Stimulated activated effector memory CD8-positive, alpha-beta T cell treated with anti-CD3 and anti-CD28 coated beads, Interleukin-12 subunit alpha, Interleukin-12 subunit beta, amount 100 ng/mL, for 72 hours (primary cell): ENCODE measurements at places on chromosomes 13 and 19.

DNA sequence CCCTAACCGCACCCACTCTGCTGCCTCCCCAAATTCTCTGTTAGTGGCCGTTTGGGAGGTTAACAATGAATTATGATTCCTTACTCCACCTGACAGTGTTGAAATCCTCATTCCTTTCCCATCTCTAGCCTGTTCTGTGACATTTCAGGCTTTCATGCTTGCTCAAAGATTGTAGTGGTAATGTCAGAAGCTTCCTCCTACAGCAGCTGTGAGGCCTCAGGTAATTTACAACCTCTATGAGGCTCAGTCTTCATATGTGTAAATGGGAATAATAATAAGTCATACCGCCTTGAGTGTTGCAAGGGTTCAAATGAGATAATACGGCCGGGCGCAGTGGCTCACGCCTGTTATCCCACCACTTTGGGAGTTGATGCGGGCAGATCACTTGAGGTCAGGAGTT lies 977 bp upstream of the SLC1A5 start:
- DNase-seq, result no peak

DNA sequence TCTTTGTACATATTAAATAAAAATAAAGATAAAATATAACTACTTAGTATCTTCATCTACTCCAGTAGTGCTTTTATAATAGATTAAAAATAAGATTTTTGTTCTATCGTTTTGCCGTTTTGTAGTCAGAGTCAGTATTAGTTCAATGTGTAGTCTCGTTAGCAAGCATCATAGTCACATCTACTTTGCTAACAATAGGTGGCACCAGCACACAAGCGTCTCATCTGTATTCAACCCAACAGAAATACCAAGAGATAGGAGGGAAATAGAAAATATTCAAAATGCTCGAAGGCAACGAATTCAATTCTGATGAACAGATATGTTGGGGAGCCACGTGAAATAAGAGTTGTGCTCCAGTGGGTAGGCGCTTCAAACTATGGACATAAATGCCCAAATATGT lies 21.4 kb upstream of the MICU2 start:
- no peak for DNase-seq

GRCh38 chr13:99260216-99260615 lies 2.0 kb upstream of the GPR18 start:
- DNase-seq, result no peak

GRCh38 chr13:105969761-105970160 lies 565.7 kb downstream of the EFNB2 start:
- no peak for DNase-seq

GRCh38 chr19:53172889-53173288 lies 14.0 kb upstream of the ZNF347 start:
- DNase-seq, result no peak

- DNase-seq, result no peak
Observed at GRCh38 chr13:84553227-84553626, 671.0 kb upstream of the SLITRK1 start.

DNA sequence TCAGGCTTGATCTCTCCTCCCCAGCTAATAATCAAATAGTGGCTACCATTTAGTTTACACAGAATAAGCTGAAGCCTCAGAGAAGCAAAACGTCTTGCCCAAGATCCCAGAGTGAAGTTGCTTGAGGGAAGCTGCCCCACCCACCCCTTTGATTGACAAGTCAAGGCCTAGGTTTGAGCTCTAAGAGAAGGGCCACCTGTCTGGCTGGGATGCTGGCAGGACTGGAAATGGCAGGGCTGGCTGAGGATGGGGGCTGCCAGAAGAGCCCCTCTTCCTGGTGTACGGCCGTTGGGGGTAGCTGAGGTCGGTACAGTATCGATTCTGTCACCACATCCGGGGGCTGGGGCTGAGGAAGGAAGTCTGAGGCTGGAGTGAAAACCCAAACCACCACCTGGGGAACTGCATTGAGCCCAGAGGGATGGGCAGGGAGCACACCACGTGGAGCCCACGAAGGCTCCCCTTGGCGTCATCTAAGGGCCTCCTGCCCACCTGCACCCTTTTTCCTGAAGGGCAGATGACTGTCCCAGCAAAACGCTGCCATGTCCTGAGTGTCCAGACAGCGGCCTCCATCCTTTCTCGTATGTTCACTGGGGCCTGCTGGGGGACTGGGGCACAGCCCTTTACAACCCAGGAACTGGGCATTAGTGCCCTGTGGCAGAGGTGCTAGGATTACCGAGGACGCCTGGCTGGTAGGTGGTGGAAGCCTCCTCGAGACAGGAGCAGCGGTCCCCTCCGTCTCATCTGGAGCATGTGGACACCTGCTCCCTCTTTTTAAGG lies 1.4 kb upstream of the PRKD2 start:
- DNase-seq, result peak; percentile 79

- DNase-seq, result no peak
Observed at GRCh38 chr19:56639217-56639616, 3.7 kb upstream of the SMIM17 start.

GRCh38 chr13:27878274-27878673 lies 41.5 kb upstream of the PDX1 start:
- DNase-seq, result no peak

DNA sequence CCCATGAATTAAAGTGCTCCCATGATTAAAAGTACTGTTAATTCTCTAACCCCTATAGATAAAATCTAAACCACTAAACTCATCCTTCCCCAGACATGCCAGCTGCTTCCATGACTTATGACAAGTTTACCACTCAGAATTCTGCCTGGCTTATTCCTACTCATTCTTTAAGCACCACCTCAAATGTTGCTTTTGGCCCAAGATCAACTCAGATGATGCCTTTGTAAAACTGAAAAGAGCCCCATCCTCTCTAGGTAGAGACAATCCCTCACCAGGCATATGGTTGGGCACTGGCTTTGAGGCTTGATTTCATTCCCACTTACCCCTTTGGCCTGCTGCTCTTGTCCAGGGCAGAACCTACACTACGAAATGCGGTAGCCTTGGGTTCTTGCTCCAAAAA lies 250.0 kb downstream of the DNAJC15 start:
- no peak for DNase-seq

DNA sequence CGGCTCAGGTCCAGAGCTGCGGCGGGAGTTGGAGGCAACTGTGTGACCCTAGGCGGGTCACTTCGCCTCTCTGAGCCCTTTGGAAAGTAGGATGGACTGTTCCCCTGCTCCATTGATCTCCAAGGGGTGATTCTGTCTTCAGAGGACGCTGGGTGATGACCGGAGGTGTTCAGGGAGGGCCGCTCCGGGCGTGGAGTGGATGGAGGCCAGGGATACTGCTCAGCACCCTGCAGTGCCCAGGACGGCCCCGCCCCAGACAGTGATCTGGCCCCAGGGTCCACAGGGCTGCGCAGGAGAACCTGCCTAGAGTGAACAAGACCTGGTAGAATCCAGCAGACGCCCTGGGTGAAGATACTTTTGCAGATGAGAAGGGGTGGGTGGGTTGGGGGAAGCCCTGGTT lies 7.0 kb downstream of the NCLN start:
- DNase-seq, result no peak

GRCh38 chr13:44132710-44133109 lies 240.9 kb upstream of the SERP2 start:
- DNase-seq, result no peak

- no peak for DNase-seq
Observed at GRCh38 chr19:1262623-1263123, 6.5 kb upstream of the CIRBP start.

DNA sequence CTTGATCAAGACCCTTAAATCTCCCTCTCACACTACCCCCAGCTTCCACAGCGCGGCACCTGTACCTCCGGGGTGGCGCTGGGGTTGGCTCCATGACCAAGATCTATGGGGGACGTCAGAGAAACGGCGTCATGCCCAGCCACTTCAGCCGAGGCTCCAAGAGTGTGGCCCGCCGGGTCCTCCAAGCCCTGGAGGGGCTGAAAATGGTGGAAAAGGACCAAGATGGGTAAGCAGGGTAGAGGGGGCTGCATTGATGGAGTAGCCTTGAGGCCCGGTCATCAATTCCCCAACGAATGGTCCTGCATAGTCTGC lies 8.1 kb upstream of the CD79A start:
- no peak for DNase-seq

DNA sequence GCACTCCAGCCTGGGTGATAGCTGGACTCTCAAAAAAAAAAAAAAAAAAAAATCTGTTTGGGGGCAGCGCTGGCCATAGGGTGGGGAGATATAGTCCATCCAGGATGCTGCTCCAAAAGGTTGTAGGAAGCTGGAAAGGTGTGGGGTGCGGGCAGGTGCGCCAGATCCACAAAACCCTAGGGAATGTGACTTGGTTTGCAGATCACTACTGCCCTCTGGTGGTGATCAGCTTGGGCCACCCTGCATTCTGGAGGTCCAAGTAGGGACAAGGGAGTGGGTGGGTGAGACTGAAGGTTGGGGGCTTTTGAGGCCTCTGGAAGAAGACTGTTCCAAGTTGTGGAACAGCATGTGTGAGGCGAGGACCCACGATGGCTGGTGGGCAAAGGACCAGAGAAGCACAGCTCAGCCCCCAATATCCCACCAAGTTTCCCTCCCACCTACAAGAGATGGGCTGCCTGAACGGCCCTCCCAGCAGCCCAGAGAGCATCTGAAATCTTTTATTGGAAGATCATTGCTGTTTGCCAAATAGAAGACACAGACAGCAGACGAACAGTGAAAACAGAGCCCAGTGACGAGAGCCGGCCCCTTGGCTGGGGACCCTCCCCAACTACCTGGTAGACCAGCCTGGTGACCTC lies 10.4 kb upstream of the TYK2 start:
- peak; percentile 80 for DNase-seq

- DNase-seq, result no peak
Observed at GRCh38 chr13:73245246-73245645, 186.4 kb downstream of the KLF5 start.

GRCh38 chr19:10582091-10582490 lies 5.0 kb downstream of the AP1M2 start:
- no peak for DNase-seq

DNA sequence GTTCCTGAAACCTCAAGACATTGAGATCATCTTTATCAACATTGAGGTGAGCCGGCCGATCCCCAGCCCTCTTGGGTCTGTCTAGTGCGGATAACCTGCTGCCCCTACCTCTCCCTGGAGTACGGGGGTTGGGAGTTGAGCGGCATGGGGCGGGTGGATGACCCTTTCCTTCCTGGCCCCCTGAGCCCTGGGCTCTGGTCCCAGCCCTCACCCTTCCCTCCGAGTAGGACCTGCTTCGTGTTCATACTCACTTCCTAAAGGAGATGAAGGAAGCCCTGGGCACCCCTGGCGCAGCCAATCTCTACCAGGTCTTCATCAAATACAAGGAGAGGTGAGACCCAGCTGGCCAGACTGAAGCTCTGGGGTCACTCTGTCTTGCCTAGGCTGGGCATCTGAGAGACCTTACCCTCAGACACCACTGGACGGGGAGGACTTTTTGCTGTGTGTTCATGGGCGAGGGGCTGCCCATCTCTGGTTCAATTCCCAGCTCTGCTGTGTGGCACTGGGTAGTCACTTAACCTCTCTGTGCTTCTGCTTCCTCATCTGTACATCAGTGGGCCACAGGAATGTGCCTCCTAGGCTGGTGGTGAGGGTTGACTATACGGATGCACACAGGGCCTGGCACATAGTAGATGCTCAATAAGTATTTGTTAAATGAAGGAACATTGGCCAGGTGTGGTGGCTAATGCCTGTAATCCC lies 52.7 kb downstream of the VAV1 start:
- DNase-seq, result no peak

DNA sequence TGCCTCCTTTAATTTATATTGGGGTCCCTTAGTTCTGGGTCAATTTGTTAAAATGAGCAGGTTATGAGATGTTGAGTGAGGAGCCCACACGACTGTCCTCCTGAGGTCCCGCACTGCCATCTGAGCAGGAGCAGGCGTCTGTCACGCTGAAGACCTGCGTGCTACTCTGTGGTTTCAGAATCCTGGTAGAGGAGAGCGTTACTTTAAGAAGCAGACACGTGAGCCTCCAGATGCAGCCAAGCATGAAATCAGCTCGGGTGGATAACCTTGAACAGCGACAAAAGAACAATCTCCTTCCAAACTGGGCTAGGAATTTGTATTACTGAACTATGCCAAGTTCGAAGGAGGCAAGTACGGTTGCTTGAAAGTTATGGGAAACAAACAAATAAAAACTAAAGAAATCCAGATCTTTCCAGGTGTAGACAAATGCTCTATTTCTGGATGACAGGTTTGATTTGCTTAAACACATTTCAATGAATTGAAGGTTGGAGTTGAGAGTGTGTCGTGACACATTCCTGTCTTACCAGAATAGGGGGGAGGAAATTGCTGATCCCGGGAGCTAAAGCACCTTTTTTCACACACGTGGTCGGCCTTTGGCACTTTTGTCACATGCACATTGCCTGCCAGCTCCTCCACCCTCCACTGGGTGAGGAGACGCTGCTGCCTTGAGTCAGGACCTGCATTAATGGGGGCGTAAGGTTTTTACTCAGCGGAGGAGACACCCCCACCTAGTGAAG lies 945.5 kb upstream of the SLC10A2 start:
- no peak for DNase-seq

DNA sequence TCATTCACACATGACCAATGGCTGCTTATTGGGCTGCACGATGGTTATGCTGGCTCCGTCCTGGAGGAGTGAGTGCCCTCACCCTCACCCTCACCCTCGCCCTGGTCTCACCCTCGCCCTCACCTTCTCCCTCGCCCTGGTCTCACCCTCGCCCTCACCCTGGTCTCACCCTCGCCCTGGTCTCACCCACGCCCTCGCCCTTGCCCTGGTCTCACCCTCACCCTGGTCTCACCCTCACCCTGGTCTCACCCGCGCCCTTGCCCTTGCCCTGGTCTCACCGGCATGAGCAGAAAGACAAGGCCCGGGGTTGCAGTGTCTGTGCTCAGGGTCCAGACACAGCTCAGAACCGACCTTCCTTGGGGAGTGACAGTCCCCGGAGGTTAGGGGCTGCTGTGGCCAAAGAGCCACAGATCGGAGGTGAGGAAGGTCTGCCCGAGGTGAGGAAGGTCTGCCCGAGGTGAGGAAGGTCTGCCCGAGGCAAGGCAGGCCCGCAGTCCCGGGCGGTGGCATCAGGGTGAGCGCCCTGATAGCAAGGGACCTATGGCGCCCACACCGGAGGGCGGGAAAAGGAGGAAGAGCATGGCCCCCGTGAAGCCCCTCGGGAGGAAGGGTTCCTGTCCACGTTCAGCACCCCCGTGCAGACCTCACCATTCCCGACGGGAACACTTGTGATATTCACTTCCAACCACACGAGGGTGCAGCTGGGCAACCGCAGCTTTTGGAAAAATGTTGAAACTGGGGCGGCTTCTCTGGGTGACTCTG lies 65.6 kb downstream of the MCF2L start:
- no peak for DNase-seq

DNA sequence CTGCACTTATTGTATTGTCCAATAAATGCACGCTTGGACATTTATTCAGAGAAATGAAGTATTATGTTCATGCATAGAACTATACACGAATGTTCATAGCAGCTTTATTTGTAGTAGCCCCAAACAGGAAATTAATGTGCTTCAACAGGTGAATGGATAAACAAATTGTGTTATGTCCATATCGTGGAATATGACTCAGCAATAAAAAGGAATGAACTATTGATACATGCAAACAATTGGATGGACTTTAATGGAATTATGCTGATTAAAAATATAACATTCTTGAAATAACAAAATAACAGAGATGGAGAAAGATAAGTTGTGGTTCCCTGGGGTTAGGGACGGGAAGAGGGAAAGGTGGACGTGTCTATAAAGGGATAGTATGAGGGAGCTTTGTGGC lies 65.9 kb downstream of the GPC5 start:
- DNase-seq, result no peak
